ENCODE measurements at places on chromosomes 1 and 21. TPM values are rescaled to one million over a fixed set of nuclear protein-coding genes. Genes with fewer than 3 reads are reported as not detected.

GRCh38 chr1:202807926-202808757 is at the start of gene KDM5B:
KDM5B (minus strand) TSS chr1:202808421; CDS start chr1:202808305, 116 bp downstream.
- DNase-seq = no peak

DNA sequence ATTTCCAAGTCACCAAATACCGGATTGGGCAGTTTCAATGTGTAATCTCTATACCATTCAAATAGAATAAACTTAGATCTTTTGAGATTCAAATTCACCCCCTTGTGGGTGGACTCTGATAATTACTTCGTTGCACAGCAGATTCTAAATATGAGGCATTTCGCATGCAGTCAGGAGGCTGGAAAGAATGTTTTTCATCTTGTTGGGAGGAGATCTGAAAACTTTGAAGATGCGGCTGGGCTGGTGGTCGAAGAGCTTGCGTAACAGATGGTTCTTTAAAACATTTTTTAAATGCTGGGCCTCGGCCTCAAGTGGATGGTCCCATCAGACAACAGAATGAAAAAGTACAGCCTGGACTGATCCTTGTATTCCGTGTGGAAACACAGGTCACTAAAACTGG is 10.4 kb downstream of the NR5A2 start:
- DNase-seq = no peak

Gene TMPRSS15
- polyA plus RNA-seq = 0.31 TPM

Gene CLDN19
- polyA plus RNA-seq = 78.2 TPM

Gene FALEC
- 0.40 TPM for polyA plus RNA-seq

- DNase-seq = no peak
These were observed 223.0 kb upstream of the ADAMTS5 start for GRCh38 chr21:27189870-27190269.

GRCh38 chr1:29543586-29543985 is 307.3 kb downstream of the PTPRU start:
- no peak for DNase-seq

Measured in right renal cortex interstitium (tissue), 3 donors.